Endothelial cell of coronary artery (primary cell): ENCODE measurements at places on chromosomes 2 and 18. TPM values are rescaled to one million over a fixed set of nuclear protein-coding genes. Genes with fewer than 3 reads are reported as not detected.

Gene SLC5A7
- not detected in 2 replicates for total RNA-seq

Gene CYRIA
- total RNA-seq = 18.9 and 27.4 TPM in 2 replicates

Gene NGEF
- total RNA-seq = 0.09 and 1.5 TPM in 2 replicates

Gene TRIB2
- total RNA-seq = 13.9 and 20.6 TPM in 2 replicates

Gene EMILIN1
- 0.90 and 11.1 TPM in 2 replicates for total RNA-seq
